Renal cortex interstitium (tissue), 15 donors: ENCODE measurements at places on chromosomes 11 and 22. TPM values are rescaled to one million over a fixed set of nuclear protein-coding genes. Genes with fewer than 3 reads are reported as not detected.

GRCh38 chr22:35528927-35529326 is 11.7 kb upstream of the RASD2 start:
- no peak for DNase-seq

- no peak for DNase-seq
Measured at GRCh38 chr11:92489826-92490399, 265.3 kb downstream of the FAT3 start.

DNA sequence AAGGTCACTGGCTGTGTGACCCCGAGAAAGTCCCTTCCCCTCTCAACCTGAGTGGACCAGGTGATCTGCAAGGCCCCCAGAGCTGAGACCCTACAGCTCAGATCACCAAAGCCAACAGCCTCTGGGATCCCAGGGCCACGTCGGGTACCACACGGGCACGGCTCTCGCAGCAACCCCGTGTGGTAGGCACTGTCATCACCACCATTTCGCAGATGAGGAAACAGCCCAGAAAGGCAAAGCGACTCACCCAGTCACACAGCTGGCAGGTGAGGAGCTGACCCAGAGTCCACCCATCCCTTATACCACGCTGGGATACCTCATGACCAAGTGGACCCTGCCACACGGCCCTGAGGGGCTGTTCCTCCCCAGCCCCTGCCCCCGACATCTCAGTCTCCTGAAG is 2.8 kb downstream of the ATP5MGL start:
- no peak for DNase-seq

The DERL3 gene
- 3.8 TPM for polyA plus RNA-seq

GRCh38 chr11:120184371-120184945 is 26.4 kb upstream of the OAF start:
- DNase-seq, result no peak
